OCI-LY7 (cell line): ENCODE measurements at places on chromosomes 13 and 19. TPM values are rescaled to one million over a fixed set of nuclear protein-coding genes. Genes with fewer than 3 reads are reported as not detected.

DNA sequence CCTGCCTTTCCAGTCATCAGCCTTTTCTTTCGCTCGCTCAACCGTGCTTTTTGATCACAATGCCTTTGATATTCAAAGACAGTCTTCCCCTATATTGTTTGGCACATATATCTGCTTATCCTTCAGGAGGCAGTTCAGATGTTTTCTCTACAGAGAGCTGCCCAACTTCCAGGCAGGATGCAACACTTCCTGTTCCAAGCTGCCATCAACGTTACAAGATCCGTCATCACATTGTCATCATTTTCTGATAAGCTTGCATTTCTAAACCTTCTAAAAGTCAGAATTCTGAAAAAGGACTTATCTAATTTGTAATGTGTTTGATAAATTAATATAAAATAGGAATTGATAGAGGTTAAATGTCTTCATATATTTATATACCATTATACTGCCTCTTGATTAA lies 574.2 kb downstream of the TBC1D4 start:
- DNase-seq: no peak

GRCh38 chr19:45245334-45245787 lies at the start of gene EXOC3L2:
Gene EXOC3L2, minus strand, starts transcription at chr19:45245407. Its CDS starts 6,362 bp downstream, at chr19:45239045.
- no peak for DNase-seq

- DNase-seq: no peak
Measured at GRCh38 chr19:15439078-15439799, 10.5 kb downstream of the WIZ start.

Gene ATP8A2
- 0.15 TPM in 1 of 2 replicates, not detected in the other for total RNA-seq

Gene KCNJ14
- total RNA-seq: 2.5 and 2.6 TPM in 2 replicates

Gene NLRP9
- total RNA-seq: 0.17 TPM in 1 of 2 replicates, not detected in the other
